ENCODE measurements at places on chromosomes 4 and X.

DNA sequence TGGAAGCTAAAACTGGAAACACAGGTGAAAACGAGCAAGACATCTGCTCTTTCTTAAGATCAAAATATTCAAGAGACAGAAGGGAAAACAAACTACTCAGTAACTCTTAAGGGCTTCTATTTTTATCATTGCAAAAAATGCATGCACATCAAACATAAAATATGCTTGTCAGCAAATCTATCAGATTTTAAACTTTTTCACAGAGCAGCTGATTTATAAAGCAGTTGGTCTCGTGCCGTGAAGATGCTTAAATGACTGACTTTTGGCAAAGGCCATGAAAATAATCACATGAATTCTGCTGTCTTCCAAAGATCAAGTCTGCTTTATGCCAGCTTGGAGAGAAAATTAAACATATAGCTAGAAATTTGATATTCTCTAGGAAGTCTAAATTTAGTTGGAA is 482.1 kb upstream of the HS3ST1 start:
- DNase-seq: no peak

- no peak for DNase-seq
These were observed 76.1 kb upstream of the FAM241A start for GRCh38 chr4:112069110-112069509.

DNA sequence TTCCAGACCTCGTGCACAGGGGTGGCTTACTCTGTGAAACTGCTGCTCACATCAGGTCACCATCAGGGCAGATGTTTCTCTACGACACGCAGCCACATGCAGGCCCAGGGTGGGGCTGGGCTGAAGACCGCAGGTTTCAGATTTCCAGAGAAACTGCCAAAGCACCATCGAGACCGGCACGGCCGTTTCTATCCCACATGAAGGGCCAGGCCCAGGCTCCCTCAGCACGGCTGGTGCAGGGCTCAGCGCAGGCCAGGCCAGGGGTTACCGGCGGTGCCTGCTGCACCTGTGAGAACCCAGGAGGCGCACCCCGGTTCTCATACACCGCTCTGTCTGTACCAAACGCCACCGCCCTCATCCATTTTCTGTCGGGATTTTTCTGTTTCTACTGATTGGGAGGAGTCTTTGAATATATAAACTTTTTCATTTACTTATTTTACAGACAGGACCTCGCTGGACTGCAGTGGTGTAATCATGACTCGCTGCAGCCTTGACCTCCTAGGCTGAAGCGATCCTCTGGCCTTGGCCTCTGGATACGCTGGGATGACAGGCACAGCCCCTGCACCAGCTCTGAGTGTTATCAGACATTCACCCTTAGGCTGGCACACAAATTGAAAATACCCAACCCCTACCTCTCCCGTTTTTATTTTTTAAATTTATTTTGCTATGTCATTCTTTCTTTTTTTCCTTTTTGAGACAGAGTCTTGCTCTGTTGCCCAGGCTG is 17.1 kb downstream of the CTBP1 start:
- DNase-seq: no peak

DNA sequence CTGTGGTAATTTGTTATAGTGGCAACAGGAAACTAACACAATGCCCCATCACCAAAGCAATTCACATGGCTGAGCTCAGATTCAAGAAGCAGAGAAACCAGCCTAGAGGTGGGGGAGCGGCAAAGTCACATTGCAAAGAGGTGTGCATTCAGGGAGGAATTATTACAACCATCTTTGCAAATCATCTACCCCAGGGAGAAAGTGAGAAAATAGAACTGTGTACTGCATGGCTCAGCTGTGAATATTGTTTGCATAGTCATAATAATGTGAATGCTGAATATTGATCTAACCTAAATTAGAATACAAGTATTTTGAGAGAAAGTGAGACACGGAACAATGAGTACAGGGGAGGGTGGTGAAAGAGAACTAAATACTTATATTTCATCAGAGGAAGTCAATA is 387.9 kb downstream of the BCOR start:
- no peak for DNase-seq

DNA sequence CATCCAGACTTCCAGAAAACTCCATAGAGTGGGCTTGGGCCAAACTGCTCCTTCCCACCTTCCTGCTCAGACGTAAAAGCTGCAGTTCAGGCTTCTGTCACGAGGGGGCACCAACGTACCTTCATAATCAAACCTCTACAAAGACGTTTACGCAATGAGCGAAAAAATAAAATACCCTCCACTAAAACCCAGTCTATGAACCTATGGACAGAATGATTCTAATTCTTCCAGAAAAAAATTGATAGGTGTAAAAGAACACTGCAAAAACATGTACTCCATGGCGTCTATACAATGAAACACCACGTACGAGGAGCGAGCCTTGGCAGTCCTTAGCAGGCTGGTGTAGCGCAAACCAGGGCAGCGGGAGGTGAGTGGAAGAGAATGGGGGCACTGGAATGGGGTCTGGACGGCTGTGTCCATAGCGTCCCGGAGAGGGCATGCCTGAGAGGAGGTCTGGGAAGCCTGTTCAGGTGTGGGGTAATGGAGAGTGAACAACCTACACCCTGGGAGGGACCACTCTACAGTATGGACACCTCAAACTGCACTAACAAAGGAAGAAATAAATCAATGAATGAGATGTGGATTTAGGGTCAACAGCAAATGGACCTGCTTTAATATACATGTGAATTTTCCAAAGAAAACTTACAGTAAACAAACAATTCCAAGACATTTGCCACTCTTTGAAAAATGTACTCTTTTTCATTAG is 14.4 kb upstream of the RAB40A start:
- DNase-seq: peak; percentile 70

- no peak for DNase-seq
These were observed 890.4 kb upstream of the FTHL17 start for GRCh38 chrX:31962256-31962655.

DNA sequence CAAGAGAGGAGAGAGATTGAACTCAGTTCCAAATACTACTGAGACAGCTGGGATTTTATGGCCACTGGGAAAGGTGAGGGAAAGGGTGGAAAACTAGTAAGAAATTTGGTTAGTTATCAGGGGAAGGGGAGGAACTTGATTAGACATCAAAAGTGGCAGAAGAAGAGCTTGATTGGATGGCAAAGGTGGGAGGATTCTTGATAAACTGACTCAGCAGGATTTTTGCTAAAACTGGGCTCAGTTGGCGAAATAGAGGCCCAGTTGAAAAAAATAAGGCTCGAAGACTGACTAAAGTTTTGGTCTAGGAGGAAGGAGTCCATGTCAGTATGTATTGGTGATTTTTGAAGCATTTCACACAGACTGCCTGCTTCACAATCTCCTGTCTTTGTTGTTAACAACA is 10.0 kb downstream of the BEX3 start:
- no peak for DNase-seq

- DNase-seq: no peak
These were observed 70.4 kb downstream of the LDB2 start for GRCh38 chr4:16827794-16828724.

- DNase-seq: no peak
These were observed 32.0 kb downstream of the PAGE2 start for GRCh38 chrX:55120761-55121358.

GRCh38 chr4:79563219-79563618 is 155.2 kb upstream of the GK2 start:
- DNase-seq: no peak

- DNase-seq: no peak
These were observed 80.3 kb downstream of the LNX1 start for GRCh38 chr4:53511014-53511413.

DNA sequence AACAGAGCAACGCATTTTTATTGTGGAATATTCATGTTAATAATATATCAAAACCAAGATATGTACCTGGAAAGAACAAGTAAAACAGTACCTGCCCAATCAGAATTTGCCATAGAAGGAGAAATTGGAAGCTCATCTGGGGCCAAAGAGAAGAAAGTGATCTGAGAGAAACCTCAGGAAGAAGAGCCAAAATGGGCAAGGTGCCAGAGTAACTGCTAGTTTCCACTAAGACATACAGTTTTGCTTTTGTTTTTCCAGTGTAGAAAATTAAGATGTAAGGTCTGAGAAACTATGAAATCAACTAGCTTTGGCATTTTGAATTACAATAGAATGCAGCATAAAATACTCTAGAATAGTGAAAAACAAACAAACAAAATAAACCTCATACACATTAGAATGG is 2201.2 kb downstream of the ARAP2 start:
- DNase-seq: no peak

DNA sequence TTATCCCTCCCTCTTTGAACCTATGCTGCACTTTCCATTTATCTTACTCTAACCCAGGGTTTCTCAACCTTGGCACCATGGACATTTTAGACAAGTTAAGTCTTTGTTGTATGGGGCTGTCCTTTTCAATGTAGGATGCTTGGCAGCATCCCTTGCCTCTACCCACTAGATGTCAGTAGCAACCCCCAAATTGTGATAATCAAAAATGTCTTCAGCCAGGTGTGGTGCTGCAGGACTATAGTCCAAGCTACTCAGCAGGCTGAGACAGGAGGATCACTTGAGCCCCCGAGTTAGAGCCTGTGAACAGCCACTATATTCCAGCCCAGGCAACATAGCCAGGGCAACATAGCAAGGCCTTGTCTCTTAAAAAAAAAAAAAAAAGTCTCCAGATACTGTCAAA is 7.0 kb downstream of the LRCH2 start:
- DNase-seq: peak; percentile 3

DNA sequence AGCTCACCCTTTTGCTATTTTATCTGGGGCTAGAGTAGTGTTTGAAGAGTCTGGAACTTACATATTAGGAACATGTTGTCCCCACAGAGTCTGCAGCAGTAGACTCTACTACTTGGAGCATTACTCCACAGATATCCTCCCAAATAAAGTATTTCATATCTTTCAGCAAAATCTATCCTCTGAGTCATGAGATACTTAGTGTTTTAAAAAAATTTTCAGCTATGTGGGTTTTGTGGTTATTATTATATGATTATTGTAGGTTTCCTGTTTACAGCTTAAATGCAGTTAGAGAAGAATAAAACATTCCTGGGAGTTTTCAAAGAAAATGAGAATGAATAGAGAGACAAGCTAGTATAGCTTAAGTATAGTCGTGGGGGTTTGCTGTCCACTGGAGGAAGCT is 30.9 kb downstream of the PAGE2 start:
- DNase-seq: no peak

- DNase-seq: no peak
These were observed 60.8 kb downstream of the COQ2 start for GRCh38 chr4:83223781-83224180.

DNA sequence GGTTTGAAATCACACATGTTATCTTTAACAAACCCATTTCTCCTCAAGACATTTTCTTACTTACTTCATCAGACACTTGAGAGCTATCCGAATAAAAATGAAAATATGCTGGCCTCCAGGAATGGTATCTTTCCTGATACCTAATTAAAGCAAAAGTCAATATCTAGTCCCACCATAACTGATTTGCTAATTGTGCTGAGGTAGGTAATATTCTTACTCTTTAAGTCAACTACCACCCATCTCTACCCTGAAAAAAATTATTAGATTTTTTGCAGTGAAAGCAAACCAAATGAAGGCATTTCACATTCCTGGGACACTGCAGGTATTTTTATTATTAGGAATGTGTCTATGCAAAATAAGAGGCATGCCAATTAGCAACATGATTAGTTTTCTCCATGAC is 175.8 kb downstream of the QDPR start:
- no peak for DNase-seq

GRCh38 chrX:8960957-8961468 is 72.9 kb downstream of the FAM9B start:
- no peak for DNase-seq

DNA sequence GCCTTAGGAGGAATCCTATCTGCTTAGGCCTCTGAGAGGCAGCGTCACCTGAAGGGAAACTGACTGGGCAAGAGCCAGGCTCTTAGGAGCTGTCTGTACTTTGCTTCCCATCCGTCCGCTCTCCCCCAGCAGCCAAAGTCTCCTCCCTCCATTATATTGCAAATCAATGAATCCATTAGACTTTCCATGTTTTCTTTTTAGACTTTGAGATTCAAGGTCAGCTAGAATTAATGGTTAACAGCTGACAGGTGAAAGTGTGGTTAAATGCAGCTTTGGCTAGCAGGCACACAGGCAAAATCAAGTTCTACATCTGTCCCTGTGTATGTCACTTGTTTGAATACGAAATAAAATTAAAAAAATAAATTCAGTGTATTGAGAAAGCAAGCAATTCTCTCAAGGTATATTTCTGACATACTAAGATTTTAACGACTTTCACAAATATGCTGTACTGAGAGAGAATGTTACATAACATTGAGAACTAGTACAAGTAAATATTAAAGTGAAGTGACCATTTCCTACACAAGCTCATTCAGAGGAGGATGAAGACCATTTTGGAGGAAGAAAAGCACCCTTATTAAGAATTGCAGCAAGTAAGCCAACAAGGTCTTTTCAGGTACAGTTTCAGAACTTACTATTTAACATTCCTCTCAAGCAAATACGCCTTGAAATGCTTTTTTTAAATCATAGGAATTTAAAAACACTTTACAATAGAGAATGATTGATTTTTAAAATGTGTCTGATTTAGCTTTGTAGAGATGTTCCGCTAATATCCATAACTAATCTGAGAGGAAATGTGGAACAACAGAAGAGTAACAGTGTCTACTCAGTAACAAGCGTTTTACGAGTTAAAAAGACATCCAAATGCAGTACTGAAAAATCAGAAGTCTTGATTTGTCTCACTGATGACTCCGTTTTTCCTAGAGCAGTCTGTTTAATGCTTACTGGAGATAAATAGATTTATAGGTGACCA is at the start of gene F11:
Gene F11 (plus strand): TSS at position 507 of the 970 bp plus-strand sequence. CDS start 948 bp downstream, outside the sequence.
- DNase-seq: no peak

DNA sequence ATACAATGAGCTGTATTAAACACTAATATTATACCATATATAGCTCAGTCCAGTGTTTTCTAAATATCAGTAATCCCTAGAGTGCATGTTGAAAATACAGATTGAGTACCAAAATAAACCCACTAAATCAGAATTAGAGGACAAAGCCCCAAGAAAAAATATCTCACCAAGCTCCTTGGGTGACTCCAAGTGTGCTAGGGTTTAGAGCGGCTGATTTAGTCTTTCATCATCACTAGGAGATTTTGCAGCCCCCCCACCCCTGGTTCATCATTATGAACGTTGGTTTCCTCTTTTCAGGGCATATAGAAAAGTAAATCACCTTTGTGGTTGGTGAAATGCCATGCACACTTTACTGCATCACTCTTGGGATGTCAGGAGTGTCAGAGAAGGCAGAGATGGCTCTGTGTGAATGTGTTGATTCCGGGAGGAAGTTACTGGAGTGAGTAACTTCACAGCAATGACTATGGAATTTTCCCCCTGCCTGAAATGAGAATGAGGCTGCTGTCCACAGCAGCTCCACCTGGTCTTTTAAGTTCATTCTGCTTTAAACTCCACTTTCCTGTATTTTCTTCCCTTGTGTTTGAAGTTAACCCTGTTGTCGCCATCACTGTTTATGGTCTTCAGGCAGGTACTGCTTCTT is 25.2 kb upstream of the ANAPC4 start:
- no peak for DNase-seq

GRCh38 chrX:111411983-111412382 is at the start of gene DCX:
Gene DCX, minus strand, starts transcription at chrX:111412192. Its CDS starts 1,794 bp downstream, at chrX:111410398.
- DNase-seq: no peak

Measured in activated CD4-positive, alpha-beta T cell treated with anti-CD3 and anti-CD28 coated beads, Interleukin-2, Interleukin-4, amounts not matched to agents 100 ng/mL and 50 ng/mL, durations not matched to agents 16 hours and 8 hours (primary cell).